ENCODE measurements at places on chromosomes 13 and 19.

DNA sequence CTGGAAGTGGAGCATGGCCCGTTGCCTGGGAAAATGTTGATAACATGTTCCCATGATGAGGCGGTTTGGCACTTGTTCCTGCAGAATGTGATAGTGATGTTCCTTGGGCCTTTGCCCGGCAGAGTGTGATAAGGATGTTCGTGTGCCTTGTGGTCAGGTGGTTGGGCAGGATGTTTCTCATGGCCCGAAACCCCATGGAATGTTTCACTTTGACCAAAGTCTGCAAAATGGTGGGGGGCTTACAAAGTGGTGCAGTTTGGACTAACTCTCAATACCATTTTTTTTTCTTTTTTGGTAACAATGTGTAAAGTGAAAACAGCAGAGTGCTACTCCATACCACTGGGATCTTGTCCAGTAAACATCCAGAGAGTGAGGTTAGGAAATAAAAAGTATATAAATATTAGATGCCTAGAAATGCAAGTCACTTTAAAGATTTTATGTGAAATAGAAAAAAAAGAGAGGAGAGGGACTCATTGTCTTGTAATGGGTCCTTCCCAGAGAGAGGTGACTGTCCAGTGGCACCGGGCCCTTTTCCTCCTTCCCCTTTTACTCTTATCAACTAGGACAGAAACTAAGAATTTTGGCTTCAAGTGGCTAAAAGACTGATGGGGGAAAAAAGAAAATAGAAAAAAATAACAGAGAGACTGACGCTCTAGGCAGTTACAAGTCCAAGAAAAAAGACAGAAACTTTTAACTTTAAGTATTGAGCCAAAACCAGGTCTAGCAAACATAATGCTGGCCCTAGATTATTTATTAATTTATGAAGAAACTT lies 5.7 kb downstream of the FPR3 start:
- no peak for DNase-seq

DNA sequence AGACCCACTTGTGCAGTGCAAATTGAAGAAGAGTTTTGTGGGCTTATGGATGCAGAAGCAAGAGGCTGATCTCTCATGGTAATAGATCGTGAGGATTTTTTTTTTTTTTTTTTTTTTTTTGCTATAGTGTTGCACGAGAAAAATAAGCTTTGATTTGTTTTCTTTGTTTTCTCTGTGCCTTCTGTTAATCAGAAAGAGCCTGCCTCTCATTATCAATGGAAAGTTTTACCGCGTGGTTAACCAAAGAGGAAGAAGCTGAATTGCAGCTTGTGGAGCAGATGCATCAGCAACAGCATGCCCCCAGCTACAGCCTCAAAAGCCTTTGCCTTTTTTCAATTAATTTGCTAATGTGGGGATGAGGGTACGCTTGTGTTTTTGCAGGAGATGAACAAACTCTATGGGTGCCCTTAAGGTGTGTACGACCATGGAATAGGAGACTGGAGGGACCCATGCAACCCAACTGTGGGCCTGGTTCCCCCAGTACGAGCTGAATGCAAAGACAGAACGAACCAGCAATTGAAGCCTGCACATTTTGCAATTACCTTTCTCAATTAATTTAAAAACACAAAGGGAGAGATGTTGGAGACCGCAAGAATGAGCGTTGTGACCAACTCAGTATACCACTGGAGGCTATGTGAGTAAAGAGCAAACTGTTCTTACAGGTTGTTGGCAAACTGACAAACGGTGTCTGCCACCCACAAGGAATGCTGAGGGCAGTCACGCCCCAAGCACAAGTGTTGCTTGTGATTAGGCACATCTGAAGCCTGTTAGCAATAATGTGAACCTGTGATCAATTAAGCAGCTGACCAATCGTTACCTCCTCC lies 58.6 kb upstream of the SPRY2 start:
- DNase-seq, result no peak

- DNase-seq, result no peak
Observed at GRCh38 chr13:89862691-89863036, 1484.8 kb upstream of the MIR17HG start.

- no peak for DNase-seq
Observed at GRCh38 chr13:95698047-95698749, 21.3 kb downstream of the DNAJC3 start.

DNA sequence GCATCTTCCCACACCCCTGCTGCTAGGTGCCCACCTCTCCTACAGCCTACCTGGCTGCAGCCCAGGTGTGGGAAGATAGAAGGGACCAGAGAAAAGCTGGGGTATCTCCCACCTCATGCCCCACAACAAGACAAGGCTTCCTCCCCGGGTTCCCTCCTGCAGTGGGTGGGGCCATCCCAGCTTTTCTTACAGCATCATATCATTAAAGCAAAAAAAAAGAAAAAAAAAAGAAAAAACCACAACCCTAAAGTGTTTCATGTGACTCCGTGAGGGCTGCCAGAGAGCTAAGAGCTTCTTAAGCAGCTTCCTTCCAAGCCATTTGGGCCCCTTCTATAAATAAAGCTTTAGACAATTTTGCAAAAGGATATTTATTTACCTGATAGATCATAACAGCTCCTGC lies 455.4 kb upstream of the TSHZ3 start:
- DNase-seq, result no peak

GRCh38 chr13:44011036-44011435 lies 131.3 kb downstream of the LACC1 start:
- no peak for DNase-seq

DNA sequence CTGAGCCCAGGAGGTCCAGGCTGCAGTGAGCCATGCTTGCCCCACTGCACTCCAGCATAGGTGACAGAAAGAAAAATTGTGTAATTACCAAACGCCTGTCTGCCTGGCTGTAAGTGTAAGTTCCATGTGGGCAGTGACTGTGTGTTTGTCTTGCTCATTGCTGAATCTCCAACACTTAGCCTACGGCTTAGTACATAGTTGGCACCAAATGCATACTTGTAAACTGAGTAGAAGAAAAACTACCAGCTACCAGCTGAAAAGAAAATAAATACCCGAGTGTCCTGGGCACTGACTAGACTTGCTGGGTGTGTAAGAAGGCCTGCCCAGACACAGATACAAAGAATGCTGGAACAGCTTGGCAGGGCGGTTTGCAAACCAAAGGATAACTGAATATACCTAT lies 2.7 kb upstream of the CEBPG start:
- DNase-seq, result no peak

- DNase-seq, result peak; percentile 46
Observed at GRCh38 chr19:44649578-44650145, 6.0 kb downstream of the PVR start.

DNA sequence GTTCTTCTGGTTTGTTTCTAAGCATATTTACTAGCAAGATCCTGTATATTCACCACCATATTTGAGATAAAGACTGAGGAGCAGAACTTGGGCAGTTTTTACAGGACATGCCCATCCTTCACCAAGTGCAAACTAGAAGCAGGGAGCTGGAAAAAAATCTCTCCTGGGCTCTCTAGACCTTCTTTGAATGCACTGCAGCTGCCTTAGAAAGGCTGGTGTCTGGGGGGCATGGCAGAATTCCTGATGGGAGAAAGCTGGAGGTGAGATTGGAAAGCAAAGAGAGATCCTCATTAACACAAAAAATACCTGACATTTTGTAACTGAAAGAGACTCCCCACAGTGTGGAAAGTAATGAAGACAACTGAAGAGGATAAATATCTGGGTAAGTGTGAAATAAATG lies 1612.1 kb downstream of the OLFM4 start:
- DNase-seq, result no peak

- DNase-seq, result no peak
Observed at GRCh38 chr13:40247845-40248244, 418.6 kb downstream of the FOXO1 start.

GRCh38 chr13:110368408-110368807 lies 61.3 kb downstream of the COL4A2 start:
- no peak for DNase-seq

DNA sequence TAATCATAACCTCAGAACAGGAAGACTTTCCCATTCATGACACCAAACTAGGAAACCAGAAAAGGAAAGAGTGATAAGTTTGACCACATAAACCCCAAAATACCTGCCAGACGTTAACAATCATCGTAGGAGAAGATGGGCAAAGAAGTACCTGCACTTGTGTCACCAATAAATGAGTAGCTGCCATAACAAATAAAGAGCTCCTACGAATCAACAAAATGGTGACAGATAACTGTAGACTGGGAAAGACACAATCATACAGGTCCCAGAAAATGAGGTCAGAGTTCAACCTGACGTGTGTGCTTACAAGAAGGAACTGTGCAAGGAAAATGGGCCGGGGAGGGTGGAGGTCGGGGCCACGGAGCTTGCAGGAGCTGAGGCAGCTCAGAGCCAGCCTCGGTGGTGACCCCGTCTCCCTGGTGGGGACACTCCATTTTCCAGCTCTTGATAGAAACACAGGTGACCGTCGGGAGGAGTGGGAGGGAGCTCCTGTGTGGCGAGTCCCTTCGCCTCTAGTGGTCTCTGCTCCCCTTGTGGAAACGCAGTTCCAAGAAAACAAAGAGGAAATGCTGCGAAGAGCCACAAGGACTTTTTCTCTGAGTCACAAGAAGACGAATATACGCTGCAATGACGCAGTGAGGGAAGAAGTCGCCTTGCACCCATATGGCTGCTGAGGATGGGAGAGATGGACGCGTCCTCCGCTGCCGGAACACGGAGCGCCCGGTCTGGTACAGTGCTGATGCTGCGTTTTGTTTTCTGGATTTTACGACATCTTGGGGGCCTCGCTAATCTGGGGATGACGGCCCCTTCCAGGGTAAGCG lies 9.5 kb downstream of the PIP5K1C start:
- no peak for DNase-seq

- no peak for DNase-seq
Observed at GRCh38 chr19:50568728-50569698, 778 bp upstream of the LRRC4B start.

DNA sequence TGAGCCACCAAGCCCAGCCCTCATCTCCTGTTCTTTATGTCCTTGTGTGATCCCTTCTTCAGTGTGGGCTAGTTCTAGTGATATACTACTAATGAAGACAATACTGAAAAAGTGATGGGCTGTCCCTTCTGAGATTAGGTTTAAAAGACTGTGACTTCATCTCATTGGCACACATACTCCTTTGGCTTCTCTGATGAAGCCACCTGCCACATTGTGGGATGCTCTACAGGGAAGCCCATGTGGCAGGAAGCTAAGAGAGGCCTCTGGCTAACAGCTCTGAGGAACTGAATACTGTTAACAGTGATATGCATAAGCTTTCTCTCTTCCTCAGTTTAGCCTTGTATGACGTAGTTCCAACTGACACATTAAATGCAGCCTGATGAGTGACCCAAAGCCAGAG lies 13.6 kb downstream of the CSNK1A1L start:
- no peak for DNase-seq

DNA sequence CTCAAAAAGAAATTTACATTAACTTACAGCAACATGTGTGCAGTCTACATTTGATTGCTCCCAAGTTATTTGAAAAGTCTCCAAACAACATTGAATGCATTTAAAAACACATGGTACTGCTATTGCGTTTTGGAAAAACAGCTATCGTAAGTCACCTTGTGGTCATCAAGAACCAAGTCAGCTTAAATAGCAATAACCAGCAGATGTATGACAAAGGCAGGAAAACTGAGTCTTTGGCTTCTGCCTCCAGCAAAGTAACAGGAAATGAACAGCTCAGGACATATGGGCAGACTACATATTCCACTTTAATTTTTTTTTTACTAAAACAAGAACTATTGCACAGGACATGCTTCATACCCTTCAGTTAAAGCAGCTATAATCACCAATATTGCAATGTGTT lies 580.6 kb upstream of the SPRY2 start:
- no peak for DNase-seq

GRCh38 chr19:51644636-51645271 lies 1.9 kb downstream of the SIGLEC14 start:
- DNase-seq, result no peak

DNA sequence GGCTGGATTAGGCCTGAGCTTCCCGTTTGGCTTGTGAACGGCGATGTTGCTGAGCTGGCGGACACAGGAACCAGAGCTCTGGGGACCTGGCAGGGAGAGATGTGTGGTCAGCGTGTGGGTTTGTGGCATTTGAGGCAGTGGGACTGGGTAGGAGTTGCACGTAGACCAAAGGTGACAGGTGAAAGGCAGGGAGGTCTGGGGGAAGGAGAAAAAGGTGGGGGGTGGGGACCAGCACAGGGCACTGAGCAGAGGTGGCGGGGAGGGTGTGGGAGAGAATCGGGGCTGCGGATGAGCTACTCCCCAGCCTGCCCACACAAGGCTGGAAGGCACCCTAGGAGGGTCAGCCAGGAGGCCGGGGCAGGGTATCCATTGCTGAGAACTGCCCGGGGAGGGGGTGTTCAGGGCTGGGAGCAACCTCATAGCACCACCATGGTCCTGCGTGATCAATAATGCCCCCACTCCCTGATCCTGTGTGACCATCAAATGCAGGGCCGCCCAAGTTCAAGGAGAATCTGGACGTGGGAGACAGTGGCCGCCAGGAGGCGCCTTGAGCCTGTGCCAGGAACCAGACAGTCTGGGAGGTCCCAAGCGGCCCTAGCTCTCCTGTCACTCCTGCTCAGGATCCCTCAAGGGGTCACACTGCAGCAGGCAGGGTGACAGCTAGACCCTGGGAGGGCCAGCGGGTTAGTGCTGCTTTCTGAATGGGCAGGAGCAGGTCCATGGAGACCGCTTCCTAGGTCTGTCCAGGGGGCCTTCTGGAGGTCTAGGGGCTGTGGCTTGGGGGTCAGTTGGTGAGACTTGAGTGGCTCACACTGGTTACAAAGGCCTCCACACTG lies 12.8 kb upstream of the SELENOW start:
- DNase-seq, result peak; percentile 34

DNA sequence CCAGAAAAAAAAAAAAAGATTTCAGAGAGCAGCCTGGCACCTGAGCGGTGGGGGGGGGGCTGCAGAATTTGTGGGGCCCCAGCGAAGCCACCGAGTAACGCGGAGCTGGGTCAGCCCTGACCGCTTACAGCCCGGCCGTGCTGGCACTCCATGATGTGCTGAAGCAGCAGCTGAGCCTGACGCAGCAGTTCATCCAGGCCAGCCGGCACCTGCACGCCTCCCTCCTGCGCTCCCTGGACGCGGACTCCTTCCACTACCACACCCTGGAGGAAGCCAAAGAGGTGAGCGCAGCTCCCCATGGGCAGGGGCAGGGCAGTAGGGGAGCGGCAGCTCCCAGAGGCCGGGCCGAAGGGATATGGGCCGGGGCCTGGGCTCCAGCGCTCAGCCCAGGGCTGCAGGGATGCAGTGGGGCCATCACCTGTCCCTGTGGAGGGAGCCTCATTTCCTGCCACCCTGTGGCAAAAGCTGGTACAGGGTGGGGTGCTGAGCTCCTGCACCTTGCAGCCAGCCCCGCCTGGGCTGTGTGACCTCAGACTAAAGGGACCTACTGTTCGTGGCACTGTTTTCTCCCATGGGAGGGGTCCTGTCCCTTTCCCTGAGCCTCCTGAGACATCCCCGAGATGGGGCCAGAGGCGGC lies 18.3 kb downstream of the C19orf44 start:
- no peak for DNase-seq

All from NCI-H2081 (cell line).